ENCODE measurements at places on chromosomes 6 and 20. TPM values are rescaled to one million over a fixed set of nuclear protein-coding genes. Genes with fewer than 3 reads are reported as not detected.

GRCh38 chr6:132400555-132400882 lies 756 bp downstream of the MOXD1 start:
- no peak for DNase-seq

DNA sequence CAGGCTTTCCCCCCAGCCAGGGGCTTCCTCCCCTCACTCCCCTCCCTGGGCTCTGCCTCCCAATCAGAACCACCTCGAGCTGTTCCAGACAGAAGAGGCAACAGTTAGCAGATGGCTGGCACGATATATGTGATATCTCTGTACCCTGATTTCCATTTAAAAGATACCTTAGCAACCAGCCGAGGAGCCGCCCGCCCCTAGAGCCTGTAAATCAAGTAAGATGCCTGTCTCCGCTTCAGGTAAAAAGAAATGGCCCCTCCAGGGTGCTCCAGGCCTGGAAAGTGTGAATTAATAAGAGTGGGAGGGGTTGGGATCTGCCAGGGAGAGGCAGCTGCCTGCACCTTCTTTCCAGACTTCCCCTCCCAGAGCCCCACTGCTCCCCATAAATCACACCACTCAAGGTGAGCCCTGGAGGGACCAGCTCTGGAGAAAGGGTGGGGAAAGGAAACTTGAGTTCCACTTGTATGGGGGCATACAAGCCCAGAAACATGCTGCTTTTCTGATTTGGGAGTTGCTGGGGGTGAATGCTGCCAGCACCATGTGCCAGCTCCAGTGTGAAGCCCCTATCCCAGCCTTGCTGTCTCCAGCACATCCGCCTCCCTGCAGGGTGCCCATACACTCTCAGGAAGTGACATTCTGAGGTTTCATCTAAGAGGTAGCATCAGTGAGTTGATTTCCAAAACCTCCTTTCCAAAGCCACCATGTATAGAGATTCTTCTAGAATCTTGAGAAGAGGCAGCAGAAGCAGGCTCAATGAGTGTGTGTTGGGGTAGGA lies 148.0 kb downstream of the LRFN2 start:
- no peak for DNase-seq

DNA sequence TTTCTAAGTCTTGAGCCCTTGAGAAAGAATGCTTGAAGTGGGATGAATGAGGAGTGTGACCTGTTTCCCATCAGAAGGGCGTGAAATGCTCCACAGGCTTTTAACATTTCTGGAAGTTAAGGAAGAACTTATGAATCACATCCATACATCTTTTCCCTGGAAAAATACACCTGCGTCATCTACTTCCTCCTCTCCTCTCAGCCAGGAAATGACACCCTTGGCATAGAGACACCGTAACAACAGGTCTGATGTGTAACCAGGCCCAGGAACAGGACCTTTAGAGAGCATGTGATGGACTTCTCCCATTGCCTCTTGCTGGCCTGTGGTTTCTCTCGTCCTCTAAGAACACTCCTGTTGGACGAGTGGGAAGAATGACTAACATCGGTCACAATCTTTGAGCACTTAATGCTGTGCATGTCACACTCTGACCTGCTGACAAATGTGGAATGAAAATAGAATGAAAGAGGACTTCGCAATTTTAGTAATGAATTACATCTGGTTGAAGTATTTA lies 28.5 kb upstream of the CITED2 start:
- no peak for DNase-seq

- DNase-seq, result no peak
Observed at GRCh38 chr20:61159957-61160686, 91.9 kb upstream of the CDH4 start.

GRCh38 chr6:1554476-1555310 lies 55.0 kb upstream of the FOXC1 start:
- no peak for DNase-seq

ZNF165 gene
- polyA plus RNA-seq, result 1.2 TPM

NKX2-2 gene
- polyA plus RNA-seq, result not detected

DOP1A gene
- 6.3 TPM for polyA plus RNA-seq

CCM2L gene
- polyA plus RNA-seq, result not detected

F13A1 gene
- not detected for polyA plus RNA-seq

SUMO4 gene
- polyA plus RNA-seq, result 0.14 TPM

All from mammary epithelial cell (primary cell).